Regular cardiac myocyte (primary cell): ENCODE measurements at places on chromosomes 4 and X. TPM values are rescaled to one million over a fixed set of nuclear protein-coding genes. Genes with fewer than 3 reads are reported as not detected.

The NUP54 gene
- total RNA-seq, result 61.5 and 65.7 TPM in 2 replicates

The FRG2 gene
- total RNA-seq, result under 0.01 TPM in 1 of 2 replicates, not detected in the other

The RGN gene
- total RNA-seq, result 0.58 and 2.8 TPM in 2 replicates

The LINC00632 gene
- total RNA-seq, result 5.2 and 5.4 TPM in 2 replicates

The DDIT4L gene
- total RNA-seq, result 4.6 and 6.2 TPM in 2 replicates

The FMR1NB gene
- total RNA-seq, result not detected in 2 replicates
